ENCODE measurements at places on chromosomes 7 and 10.

DNA sequence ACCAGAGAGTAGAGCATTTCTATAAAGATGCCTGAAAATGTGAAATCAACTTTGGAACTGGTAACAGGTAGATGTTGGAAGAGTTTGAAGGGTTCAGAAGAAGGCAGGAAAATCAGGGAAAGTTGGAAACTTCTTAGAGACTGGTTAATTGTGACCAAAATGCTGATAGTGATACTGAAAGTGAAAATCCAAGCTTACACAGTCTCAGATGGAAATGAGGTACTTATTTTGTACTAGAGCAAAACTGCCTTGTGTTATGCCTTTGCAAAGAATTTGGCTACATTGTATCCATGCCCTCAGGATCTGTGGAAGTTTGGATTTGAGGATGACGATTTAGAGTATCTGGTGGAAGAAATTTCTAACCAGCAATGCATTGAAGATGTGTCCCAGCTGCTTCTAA is 430.6 kb upstream of the KCND2 start:
- no peak for DNase-seq

DNA sequence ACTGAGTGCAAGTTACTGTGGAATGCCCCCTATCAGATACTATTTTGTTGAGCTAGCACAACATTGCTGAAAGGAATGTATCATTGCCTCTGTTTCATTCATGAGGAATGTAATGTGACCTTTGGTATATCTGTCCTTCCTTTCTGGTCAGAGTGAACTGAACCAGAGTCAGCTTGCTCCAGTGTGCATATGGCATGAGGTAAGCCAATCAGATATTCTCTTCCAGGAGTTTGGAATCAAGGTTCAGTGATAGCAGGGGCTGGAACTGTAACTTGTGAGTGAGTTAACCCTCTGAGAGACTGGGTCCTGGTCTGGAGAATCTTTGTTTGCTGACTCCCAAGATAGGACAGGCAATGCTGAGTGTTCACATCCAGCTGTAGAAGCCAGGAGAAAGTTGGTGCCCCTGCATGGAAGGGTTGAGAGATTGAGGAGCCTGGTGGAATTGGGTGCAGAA is 45.3 kb upstream of the OSBPL3 start:
- no peak for DNase-seq

DNA sequence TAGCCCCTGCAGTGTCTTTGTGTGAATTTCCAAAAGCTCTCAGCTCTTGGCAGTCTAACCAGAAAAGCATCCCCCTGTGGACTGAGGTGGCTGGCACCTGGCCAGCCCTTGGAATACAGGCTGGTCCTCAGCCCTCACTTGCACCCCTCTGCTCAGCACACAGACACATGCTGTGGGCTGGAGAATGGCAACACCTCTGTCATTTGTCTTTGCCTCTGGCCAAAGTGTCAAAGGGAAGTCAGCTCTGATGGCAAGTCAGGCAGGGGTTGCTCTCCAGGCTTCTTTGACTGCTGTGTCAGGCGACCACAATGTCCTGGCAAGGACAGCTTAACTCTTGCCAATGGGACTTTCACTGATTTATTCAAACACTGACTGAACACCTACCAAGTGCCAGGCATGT is 724.8 kb downstream of the INHBA start:
- DNase-seq: no peak

DNA sequence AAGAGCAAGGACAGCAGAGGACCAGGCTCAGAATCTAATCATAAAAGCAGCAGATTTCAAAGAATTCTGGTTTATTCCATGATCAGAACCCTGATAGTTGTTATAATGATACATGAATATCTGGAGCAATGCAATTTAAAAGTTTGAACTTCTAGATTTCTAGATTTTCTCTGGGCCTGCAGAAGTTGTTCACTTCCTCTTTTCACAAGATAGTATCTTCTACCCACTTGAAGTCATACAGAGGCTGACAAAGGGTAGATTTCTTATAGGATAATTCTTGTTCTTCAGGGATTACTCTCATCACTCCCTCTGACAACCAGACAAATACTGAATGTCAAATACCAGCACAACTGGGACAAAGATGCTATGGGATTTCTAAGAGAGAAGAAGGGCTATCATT is 320.0 kb upstream of the ETV1 start:
- no peak for DNase-seq

GRCh38 chr7:30911561-30911969 is at the start of gene AQP1:
Gene AQP1 (plus strand): TSS chr7:30911853. CDS start chr7:30911910, 57 bp downstream.
- no peak for DNase-seq

- no peak for DNase-seq
Observed at GRCh38 chr7:48708635-48709034, 215.7 kb upstream of the CDC14C start.

DNA sequence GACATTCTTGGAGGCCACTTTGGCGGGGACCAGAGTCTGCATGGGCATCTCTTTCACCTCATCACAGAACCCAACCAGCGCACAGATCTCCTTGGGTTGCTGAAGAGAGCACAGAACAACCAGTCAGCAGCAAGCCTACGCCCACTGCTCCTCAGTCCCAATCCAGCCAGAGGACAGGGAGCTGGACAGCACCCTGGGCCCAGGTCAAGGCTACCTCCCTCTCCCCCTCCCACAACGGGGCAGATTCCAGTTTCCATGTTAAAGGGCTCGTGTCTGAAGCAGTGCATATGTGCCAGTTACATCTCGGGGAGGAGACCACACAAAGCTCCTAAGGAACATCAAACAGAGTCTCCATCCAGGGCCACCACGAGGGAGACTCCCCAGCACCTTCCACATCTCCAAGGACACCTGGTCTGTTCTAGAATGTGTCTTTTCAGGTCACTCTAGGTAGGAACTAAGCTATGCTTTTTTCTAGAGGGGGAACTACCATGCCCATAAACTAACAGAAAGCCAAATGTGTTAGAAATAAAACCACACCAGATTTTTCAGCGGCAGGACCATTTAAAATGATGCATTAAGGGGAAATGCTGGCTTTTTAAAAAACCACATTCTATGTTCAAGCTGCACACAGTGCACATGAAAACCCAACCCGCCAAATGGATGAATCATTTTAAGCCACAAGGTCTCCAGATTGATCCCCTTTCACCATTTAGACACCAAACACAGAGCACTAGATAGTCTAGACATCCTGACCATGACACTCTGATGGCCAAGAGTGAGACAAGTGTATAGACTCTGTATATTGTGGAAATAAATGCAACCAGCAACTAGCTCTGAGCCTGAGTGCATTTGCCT is 28.9 kb downstream of the PSAP start:
- no peak for DNase-seq

DNA sequence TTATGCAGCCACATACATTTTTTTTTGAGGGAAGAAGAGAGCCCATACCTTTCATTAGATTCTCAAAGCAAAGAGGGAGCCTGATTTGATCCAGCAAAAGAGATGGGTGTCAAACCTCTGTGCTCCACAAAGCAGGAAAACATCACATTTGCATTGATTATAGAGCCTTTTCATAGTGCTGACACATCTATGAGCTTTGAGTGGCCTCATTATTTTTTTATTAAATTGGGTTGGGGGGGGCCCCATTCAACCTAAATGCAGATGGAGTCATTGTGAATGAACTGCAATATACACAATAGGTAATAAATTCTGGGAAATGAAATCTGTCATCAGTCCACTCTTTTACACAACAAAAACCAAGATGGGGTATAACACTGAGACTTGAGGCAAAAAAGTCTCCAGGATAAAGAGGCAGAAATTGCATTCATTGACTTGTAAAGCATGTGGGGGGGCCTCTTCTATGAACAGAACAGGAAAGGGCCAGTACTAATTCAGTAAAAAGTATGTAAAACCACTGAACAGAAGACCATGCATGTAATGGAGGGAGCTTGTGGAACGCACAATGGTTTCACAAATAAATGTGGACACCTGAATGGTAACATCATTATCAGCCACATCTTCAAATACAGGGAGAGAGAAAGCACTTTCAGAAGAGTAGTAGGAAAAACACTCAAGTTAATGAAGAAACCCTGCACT is 17.7 kb upstream of the ASB4 start:
- no peak for DNase-seq
